ENCODE measurements at places on chromosomes 1 and 21.

DNA sequence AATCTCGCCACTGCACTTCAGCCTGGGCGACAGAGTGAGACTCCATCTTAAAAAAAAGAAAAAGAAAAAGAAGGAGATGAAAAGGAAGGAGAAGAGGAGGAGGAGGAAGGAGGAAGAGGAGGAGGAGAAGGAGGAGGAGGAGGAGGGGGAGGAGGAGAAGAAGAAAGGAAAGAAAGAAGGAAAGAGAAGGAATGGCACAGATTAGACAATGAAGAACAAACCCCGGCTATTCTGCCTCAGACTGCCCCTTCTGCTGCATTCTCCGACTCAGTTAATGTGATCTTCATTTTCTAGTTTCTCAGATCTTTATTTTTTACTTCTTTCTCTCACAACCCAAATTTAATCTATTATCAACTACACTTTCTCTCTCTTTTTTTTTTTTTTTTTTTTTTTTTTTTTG lies 40.1 kb upstream of the PTGFRN start:
- no peak for DNase-seq

- DNase-seq: no peak
Measured at GRCh38 chr1:29555043-29555620, 318.8 kb downstream of the PTPRU start.

DNA sequence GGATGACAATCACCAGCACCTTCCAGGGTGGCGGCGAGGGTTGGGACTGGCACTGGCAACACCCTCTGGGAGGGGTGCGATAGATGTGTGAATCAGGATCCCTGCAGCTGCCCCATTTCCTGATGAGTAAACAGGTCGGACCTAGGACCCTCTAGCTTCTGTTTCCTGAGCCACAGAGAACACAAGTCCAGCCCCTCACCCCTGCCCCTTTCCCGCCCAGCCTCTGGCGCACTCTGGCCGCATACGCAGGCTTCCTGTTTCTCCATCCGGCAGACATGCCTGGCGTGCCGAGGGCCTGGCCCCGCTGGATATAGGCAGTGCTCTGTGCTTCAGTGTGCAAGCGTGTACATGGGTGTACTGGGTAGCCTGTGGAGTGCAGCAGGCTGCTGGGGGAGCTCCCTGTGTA lies 4.6 kb downstream of the PEAR1 start:
- no peak for DNase-seq

GRCh38 chr1:212549503-212550017 lies 59.0 kb upstream of the ATF3 start:
- no peak for DNase-seq

GRCh38 chr1:65469126-65469888 lies 48.8 kb downstream of the LEPR start:
- DNase-seq: no peak

GRCh38 chr1:216662681-216663080 lies 60.5 kb downstream of the ESRRG start:
- no peak for DNase-seq

DNA sequence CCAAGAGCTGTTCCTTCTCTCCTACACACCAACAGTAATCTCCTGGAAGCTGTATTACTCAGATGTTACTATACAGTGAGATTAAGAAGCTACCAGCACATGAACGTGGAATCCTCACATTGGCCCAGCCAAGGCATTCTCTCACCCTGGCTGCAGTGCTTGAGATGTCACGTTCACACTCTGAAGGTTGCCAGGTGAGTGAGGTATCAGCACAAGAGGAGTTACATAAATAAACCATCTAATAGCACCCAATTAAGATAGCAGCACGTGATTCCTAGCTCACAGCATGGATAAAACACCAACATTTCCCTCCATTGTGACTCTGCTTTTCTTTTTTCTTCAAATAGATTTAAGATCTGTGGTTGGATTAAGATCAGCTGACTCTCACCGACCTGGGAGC lies 182.8 kb downstream of the PLPP3 start:
- no peak for DNase-seq

Data from LoVo (cell line).